ENCODE measurements at places on chromosomes 16 and 17.
A peak's percentile ranks its signal among the peaks of the same experiment; 100 is the strongest.

DNA sequence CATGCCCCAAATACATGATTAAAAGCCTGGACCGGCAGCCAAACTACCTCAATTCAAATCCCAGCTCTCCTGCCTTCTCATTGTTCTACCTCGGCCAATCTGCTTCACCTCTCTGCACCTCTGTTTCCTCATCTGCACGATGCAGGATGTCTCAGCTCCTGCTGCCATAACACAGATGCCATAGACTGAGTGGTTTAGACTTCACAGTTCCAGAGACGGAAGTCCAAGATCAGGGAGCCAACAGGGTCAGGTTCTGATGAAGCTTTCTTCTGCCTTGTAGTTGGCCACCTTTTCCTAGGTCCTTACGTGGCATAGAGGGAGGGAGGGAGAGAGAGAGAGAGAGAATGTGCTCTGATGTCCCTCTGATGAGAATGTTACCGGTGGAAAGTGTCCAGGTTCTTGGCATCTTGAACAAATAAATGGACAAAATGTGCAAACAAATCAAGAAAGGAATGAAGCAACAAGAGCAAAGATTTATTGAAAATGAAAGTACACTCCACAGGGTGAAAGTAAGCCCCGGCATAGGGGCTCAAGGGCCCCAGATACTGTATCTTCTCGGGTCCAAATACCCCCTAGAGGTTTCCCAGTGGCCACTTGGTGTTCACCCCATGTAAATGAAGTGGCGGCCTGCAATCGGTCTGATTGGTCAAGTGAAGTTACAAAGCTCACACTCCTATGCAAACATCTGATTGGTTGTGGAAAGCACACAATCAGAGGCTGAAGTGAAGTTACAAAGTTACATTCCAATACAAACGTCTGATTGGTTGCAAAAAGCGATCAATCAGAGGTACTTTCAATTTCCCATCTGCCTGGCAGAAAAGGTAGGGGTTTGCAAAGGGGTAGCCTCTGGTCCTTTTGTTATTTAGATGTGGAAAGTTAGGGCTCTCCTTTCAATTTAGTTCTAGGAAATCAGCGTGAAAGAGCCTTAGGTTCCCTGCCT lies 43.3 kb upstream of the ZCCHC14 start:
- no peak for DNase-seq

- no peak for DNase-seq
Observed at GRCh38 chr17:17780922-17781590, 55.7 kb downstream of the SREBF1 start.

DNA sequence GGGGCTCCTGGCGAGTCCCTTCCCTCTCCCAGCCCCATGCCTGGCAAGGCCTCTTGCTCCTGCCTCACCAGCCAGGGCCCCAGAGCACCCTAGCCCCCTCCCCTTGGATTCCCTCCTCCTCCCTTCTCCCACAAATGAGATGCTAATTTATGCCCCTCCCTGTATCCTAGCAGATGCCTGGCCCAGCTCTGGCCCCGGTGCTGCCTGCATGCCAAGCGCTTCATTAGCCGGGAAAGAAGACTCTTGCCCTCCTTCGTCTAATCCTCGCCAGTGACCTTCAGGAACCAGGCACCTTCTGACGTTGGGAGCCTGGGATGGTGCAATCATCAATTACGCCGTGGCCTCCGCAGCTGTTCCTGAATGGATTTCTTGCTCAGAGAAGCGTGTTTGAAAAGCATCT lies 127.8 kb downstream of the SDK2 start:
- DNase-seq, result no peak

DNA sequence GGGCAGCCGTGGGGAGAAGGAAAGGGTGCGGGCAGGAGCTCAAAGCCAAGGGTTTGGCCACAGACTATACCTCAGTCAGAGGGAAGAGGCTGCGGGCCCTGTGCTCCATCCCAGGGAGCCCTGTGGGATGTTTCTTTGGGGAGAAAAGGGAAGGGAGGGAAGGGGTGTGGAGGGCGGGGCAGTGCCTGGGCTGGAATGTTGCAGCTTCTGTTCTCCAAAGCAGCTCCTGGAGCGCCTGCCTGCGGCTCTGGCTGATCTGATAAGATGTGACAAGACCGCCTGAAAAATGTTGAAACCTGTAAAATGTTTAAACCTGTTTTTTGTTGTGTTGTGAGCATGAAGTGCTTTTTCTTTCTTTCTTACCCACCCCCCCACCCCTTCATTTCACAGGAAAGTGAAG lies 32.8 kb downstream of the WNT3 start:
- DNase-seq, result no peak

GRCh38 chr17:17355426-17355825 lies 52.3 kb downstream of the NT5M start:
- no peak for DNase-seq

GRCh38 chr17:49964769-49965523 lies 4.0 kb upstream of the DLX4 start:
- no peak for DNase-seq

- no peak for DNase-seq
Observed at GRCh38 chr16:48091117-48091516, 64.7 kb downstream of the ABCC12 start.

GRCh38 chr17:44338702-44339101 lies 6.4 kb upstream of the GRN start:
- DNase-seq, result no peak

- no peak for DNase-seq
Observed at GRCh38 chr16:54009464-54010176, 277.0 kb downstream of the IRX3 start.

DNA sequence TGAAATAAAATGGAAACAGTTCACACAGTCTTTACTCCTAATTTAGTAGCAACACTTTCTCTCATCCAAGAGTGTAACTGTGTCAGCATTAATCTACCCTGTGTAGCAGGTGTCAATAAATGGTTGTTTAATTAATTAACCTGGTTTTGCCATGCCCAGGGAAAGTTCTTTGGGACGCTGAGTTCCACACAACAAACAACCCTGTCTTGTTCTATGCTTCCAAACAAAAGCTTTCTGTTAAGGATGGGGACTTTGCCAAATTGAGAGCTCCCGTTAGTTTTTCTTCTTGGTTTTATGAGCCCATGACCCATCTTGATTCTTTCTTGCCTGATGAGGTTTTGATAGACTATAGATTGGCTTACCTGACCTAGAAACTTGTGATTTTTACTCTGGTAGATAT lies 530.1 kb downstream of the KCNJ2 start:
- DNase-seq, result no peak

- no peak for DNase-seq
Observed at GRCh38 chr16:84633622-84634021, 14.7 kb upstream of the KLHL36 start.

DNA sequence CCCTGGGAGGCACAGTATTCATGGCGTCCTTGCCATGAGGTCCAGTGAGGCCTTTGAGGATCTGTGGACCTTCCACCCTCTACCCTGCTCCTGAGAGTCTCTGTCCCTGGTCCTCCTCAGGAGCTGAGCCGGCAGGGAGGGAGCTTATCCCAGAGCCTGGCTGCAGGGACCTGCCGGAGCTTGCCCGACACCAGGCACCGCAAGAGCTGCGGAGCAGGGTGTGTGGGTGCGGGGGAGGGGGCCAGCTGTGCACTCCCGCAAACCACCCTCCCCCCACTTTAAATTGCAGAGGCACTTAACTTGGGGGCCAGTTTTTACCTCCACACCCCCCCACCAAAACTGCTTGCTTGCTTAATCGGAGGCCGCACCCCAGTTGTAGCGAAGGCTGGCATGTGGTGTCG lies 609 bp upstream of the ZNF750 start:
- no peak for DNase-seq

DNA sequence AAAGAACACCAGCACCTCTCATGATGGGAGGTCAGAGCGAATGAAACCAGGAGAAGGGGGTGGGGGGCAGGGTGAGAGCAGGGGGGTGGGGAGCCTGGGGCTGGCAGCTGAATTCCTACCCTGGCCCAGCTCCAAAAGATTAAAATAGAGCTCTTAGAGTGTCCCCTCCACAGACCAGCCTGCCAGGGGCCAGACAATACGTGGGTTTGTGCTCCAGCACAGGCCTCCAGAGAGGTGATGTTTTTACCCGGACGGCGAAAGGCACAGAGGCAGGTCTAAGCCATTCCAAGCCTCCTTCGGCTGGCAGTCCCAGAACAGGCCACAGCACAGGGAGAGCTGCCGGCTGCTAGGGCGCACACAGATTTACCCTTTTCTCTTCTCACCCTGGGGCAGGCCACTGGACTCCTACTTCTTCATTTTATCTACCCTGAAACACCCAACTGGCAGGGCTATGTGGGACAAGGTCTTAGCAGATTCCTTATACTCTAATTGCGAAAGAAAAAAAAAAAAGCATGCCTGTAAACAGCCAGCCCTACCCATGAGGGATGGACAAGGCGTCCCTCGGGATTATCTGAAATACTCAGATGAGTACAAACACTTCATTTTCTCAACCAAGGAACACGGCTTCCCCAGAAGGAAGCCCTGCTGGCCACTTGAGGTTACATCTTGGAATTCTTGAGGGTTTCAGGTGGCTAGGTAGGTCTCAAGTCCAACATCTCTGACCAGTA lies 71.9 kb upstream of the NOG start:
- no peak for DNase-seq

DNA sequence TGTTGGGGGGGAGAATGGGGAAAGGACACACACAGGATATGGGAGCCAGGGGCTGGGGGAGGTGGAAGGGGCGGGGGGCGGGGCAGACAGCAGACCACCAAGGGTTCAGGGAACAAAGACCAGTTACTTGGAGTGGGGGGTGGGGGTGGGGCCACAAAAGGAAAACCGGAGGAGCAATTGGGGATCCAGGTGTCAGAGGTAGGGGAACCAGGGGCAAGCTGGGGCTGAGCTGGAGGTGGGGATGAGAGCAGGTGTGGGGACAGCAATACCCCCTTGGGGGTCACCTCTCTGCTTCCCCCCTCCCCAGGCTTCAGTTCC lies 1.4 kb upstream of the ORAI3 start:
- DNase-seq, result no peak

GRCh38 chr17:78346605-78347250 lies 13.1 kb downstream of the SOCS3 start:
- no peak for DNase-seq

- DNase-seq, result no peak
Observed at GRCh38 chr17:80573701-80574100, 29.1 kb downstream of the RPTOR start.

- no peak for DNase-seq
Observed at GRCh38 chr17:49766918-49767530, 3.1 kb upstream of the FAM117A start.

DNA sequence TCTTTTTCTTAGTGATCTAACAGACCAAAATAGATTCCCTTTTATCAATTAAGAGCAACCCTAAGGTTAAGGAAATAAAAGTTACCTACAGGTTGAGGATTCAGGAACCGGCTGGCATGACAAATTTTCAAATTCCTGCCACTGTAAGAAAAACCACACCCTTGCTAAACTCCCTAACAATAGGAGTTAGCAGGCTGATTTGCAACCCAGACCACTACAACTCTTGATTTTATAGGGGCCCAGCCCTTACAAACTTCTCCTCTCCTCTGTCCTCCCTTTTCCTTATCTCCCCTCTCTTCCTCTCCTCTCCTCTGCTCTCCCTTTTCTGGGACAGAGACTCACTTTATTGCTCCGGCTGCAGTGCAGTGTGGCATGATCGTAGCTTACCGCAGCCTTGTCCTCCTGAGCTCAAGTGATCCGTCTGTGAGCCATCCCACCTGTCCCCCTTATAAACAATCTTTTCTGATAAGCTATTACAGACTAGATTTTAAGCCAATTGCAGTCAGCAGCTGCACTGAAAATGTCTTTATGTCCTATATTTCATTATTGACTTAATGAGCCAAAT lies 418.9 kb downstream of the CDH8 start:
- no peak for DNase-seq

GRCh38 chr16:84692451-84693214 lies 7.2 kb upstream of the USP10 start:
- no peak for DNase-seq

DNA sequence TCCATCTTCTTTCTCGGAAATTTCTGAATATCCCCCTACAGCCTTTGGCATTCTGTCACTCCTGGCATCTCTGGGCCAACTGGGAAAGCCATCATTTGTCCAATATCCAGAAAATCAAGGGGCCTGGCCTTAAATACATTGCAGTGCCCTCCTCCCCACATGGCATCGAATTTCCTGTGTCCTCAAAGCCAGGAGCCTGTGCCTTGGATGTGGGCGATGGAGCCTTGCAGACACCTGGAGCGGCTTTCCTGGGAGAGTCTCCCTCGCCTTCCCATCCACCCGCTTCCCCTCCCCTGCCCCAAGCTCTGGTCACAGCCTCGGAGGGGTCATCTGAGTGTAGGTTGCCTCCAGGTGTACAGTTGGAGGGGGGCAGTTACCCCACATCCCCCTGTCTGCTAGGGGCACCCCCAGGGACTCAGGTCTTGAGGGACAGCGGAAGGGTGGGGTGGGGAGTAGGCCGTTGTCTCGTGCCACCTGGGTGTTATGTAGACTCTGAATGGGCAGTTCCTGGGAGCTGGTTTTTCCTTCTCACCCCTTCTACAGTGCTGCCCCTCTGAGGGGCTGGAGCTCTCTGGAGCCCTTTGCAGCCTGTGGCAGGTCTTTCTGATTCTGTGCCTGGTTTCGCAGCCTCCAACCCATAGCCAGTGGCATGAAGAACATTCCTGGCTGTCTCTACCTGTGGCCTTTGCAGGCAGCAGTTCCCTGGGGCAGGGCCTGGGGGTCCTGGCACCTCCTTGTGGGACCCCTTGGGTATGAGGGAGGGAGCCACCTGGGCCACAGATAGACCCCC lies 239.8 kb downstream of the SEC14L1 start:
- DNase-seq, result no peak

DNA sequence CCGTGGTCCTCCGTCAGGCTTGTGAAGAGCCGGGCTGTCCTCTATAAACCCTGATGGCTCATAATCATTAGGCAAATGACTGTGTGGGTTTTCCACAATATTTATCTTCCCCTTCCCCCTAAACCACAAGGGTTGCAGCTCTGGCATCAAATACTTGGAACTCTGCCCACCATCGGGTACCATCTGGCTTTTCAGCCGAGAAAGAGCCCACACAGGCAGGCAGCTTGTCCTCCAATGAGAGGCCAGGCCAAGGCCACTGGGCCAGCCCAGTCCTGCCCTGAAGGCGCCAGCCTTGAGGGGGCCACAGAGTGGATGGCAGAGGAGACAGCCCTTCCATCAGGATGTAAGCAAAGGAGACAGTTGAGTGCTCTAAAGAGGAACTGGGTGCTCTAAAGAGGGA lies 31.8 kb upstream of the NAT9 start:
- DNase-seq, result peak; percentile 35

- no peak for DNase-seq
Observed at GRCh38 chr16:48156790-48157209, 1.0 kb upstream of the ABCC12 start.

GRCh38 chr16:72945611-72946010 lies 102.3 kb downstream of the ZFHX3 start:
- DNase-seq, result no peak

- no peak for DNase-seq
Observed at GRCh38 chr17:1300371-1300905, 21.0 kb downstream of the TRARG1 start.

DNA sequence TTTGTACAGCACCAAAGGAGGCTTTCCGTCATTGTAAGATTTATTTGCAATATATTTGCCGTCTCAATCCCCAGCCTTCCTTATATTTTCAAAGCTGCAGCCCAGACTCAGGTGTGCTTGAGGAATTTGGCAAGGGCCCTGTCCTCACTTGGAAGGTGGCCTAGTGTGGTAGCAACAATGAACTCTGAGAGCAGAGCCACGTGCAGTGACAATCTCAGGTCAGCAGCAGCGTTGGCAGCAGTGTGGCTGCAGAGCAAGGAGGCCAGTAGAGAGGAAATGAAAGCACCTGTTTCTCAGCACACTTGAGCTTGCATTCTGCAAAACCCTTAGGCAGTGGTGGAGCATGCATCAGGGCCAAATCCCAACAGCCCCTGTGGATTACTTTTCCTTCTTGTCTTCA lies 613.5 kb downstream of the RBFOX1 start:
- no peak for DNase-seq
